ENCODE measurements at places on chromosomes 1 and 21. TPM values are rescaled to one million over a fixed set of nuclear protein-coding genes. Genes with fewer than 3 reads are reported as not detected.

- no peak for DNase-seq
Observed at GRCh38 chr1:107142140-107142542, 1.3 kb downstream of the NTNG1 start.

CNTN2 gene
- 0.15 TPM for polyA plus RNA-seq

- DNase-seq: no peak
Observed at GRCh38 chr21:18937337-18937736, 533.8 kb upstream of the TMPRSS15 start.

CFHR5 gene
- polyA plus RNA-seq: not detected

DNA sequence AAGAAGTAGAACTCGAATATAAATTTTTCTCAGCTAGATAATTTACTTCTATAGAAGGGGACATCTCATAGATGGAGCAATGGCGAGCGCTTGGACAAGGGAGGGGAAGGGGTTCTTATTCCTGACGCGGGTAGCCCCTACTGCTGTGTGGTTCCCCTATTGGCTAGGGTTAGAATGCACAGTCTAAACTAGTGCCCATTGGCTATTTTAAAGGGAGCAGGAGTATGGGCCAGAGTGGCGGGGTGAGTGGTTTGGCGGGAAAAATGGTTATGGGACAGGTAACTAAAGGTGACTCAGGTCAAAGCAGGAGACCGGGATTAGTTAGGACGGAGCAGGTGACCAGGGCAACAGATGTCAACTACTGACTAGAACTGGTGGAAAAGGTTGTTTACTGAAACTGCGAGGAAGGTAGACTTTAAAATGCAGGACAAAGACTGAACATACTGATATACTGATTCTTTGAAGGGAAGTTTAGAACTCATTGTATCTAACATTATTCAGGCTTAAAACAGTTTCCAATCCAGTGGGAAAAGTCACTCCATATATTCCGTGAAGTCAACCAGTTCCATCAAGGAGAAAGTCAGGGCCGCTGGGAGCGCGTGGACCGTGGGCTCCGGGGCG, 940 bp upstream of the ATAD3A start:
- DNase-seq: peak; percentile 47

TSPEAR gene
- 0.09 TPM for polyA plus RNA-seq

- DNase-seq: peak; percentile 82
Observed at GRCh38 chr1:1128454-1129139, 12.7 kb upstream of the C1orf159 start.

DNA sequence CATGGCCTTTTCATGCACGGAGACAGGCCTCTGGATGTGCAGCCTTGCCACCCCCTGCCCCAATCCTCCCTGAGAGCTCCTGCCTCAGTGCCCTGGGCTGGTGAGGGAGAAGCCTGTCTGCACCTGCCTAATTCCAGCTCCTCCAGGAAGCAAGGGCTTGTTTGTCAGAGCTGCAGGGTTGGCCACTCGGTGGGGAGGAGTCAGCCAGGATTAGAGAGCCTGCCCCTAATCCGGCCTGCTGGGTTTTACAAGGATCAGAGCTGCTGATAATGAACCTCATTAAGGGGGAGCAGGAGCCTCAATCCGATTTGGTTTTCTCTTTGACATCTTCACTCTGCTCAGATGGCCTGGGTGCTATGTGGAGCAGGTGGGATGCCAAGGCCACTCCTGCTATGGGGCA, 31.9 kb upstream of the LHX4 start:
- no peak for DNase-seq

DNA sequence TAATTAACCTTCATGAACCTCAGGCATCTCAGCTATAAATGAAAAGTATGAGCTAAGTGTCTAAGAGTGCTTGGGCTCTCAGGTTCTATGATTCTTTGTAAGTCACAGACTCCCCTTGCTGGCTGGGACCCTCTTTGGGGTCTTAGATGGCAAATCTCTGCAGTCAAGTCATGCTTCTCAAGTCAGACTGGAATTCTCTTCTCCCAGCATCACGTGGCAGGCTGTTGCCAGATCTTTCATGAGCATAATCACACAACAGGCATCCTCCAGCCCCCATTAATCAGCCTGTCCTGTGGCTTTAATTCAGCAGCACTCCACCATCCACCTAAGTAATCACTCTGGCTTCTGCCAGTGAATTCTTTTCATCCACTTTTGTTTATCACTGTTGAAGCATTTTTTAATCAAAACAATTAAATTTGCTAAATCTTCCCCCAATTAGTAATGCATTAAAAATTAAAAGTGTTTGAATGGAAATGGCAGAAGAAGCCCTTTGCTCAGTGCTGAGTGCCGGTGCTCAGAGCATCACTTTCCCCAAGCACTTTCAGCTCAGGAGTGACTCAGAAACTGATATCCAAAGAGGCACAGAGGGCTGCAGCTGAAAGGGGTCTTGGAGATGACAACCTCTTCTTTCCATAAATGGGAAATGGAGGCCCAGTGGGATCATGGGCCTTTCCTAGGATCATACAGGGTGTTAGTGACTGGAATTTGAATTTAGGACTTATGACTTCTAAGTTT, 50.2 kb downstream of the C8A start:
- no peak for DNase-seq

RYR2 gene
- 0.28 TPM for polyA plus RNA-seq

RAB25 gene
- polyA plus RNA-seq: 73.0 TPM

GRCh38 chr1:195306281-195306680, 1302.0 kb downstream of the KCNT2 start:
- DNase-seq: no peak
